ENCODE measurements at places on chromosomes 2 and 18. TPM values are rescaled to one million over a fixed set of nuclear protein-coding genes. Genes with fewer than 3 reads are reported as not detected.

VWC2L gene
- not detected for total RNA-seq

KCNK3 gene
- total RNA-seq: not detected

PLA2R1 gene
- not detected for total RNA-seq

IL1RL2 gene
- not detected for total RNA-seq

ANKRD30B gene
- not detected for total RNA-seq

MALL gene
- total RNA-seq: 2.3 TPM

Data from activated T-helper 2 cell treated with anti-CD3 and anti-CD28 coated beads, Interferon-gamma antibody, Interleukin-2, Interleukin-4, amounts not matched to agents 10 μg/mL and 5 μg/mL and 100 μg/mL, durations not matched to agents 14 hours and 24 hours and 36 hours (primary cell).